Stimulated activated CD8-positive, alpha-beta memory T cell treated with anti-CD3 and anti-CD28 coated beads, Interleukin-4, amount 100 ng/mL, for 24 hours (primary cell): ENCODE measurements at places on chromosomes 4 and X.

DNA sequence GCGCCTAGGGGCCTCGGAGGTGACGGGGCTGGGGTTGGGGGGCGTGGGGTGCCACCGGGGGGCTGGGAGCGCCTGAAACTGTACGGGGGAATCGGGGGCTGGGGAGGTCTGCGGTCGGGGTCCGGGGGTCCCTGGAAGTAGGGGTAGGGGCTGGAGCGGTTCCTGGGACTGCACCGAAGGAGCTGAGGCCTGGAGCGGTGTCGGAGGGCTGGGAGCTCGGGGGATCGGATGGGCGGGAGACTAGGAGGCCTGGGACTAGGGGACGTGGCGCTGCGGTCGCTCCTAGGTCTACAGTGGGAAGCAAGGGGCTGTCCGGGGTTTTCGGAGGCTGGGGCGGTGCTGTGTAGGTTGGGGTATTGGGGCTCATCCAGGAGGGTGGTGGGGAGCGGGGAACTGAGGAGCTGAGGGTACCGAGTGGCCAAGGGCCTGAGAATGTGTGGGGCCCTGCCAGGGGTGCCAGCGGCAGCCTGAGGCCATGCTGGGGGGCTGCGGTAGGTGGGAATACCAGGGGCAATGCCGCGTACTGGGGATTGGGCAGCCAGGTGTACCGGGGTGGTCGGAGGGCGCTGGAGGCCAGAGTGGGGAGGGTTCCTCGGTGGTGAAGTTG, 562 bp downstream of the AKAP17A start:
- DNase-seq: no peak

DNA sequence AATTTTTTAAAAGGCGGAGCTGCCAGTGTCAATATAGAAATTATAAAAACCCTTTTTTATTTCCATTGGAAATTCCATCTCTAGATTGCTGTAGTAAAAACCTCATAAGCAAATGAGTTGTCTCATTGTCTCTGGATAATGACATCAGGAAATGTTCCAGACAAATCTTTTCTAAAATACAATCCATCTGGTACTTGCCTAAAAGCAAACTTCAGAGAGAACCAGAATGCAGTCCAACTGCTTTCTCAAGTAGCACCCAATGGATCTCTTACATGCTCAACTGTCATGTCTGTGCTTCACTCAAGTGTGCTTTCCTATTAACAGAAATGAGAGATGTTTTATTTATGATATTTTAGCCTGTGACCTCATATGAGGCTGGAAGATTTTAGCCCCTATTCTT, 399.6 kb upstream of the NDST3 start:
- DNase-seq: no peak

DNA sequence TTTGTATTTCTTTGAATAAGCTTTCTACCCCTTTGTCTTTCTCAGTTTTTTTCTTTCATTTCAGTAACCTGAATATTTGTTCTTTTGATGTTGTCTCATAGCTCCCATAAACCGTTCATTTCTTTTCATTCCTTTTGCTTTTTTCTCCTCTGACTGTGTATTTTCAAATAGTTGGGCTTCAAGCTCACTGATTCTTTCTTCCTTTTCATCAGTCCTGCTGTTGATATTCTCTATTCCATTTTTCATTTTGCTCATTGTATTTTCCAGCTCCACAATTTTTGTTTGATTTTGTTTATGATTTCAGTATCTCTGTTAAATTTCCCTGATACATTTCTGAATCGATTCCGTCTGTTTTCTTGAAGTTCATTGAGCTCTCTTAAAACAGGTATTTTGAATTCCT, 129.6 kb upstream of the NUDT6 start:
- DNase-seq: no peak

GRCh38 chr4:107212565-107212964, 176.5 kb upstream of the DKK2 start:
- DNase-seq: no peak

GRCh38 chr4:104524591-104524990, 29.9 kb upstream of the CXXC4 start:
- no peak for DNase-seq

DNA sequence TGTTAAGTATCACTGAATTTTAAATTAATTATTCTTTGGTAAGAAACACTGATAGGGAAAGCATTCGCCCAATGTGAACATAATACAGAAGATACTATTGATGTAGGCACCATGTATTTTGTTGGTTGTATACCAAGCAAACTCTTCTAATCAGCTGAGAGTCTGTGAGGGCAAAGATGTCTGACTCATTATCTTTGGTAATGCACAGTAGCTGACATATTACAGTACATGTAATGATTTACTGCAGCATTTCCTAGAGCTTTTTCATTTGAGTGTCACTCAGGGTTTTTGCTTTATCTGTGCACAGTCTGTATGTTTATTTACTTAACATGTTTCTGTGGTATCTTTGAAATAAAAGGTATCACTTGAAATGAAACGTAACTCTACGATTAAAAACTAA, 49.2 kb downstream of the CENPVL3 start:
- DNase-seq: no peak

- DNase-seq: no peak
Observed at GRCh38 chr4:173274744-173275143, 59.4 kb downstream of the HMGB2 start.

DNA sequence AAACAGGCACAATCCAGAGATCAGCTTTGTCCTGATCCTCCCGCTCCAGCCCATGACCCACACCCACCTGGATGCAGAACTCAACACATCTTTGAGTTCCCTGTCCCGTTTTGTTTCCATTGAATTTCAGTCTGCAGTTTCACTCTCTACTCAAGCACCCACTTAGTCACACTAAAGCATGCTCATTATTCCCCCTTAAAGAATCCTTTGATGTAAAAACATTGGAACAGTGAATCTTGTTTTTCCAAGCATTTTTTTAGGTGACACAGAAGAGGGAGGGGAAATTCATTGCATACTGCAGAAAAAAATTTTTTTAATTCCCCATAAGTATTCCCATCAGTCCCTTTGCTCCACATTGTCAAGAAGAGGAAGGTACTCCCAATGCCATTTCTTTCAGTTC, 249.7 kb upstream of the TTC29 start:
- DNase-seq: no peak

DNA sequence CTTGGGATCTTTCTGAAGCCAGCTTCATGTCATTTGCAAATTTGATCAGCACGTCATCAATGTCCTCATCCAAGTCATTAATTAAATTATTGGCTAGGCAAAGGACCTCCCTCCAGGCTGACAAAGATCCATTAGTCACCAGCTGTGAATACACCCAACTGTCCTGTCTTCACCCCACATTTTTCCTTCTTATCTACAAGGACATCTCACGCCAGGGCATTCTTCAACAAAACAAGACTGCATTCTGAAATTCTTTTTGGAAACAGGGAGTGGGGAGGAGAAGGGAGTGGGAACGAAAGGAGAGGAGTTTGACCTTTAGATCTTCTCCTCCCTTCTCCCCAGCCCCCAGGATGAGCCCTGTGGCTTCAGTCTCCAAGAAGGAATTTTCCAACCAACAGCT, 32.7 kb downstream of the NLGN3 start:
- DNase-seq: no peak
